NCI-H526 treated with DMSO at 0.1 percent for 48 hours (cell line): ENCODE measurements at places on chromosomes 5 and 9.
A peak's percentile ranks its signal among the peaks of the same experiment; 100 is the strongest.

- no peak for DNase-seq
These were observed 59.5 kb downstream of the ANKRD33B start for GRCh38 chr5:10623305-10623910.

DNA sequence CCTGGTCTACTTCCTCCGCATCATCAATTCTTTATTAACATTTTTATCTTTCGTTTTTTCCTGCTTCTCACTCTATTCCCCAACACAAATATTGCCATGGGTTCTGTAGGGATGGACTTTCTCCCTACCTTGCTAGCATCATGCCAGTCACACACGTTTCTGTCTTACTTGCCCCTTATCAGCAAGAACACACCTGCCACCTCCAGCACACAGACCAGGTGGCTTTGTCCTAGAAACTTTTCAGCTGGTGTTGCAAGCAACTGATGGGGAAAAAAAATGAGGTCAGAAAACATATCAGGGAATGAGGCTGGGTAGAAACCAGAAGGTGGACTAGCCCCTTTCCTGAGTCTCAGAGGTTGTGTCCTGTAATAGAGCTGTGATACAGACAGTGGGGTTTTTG lies 5.8 kb downstream of the SH3RF2 start:
- DNase-seq: no peak

DNA sequence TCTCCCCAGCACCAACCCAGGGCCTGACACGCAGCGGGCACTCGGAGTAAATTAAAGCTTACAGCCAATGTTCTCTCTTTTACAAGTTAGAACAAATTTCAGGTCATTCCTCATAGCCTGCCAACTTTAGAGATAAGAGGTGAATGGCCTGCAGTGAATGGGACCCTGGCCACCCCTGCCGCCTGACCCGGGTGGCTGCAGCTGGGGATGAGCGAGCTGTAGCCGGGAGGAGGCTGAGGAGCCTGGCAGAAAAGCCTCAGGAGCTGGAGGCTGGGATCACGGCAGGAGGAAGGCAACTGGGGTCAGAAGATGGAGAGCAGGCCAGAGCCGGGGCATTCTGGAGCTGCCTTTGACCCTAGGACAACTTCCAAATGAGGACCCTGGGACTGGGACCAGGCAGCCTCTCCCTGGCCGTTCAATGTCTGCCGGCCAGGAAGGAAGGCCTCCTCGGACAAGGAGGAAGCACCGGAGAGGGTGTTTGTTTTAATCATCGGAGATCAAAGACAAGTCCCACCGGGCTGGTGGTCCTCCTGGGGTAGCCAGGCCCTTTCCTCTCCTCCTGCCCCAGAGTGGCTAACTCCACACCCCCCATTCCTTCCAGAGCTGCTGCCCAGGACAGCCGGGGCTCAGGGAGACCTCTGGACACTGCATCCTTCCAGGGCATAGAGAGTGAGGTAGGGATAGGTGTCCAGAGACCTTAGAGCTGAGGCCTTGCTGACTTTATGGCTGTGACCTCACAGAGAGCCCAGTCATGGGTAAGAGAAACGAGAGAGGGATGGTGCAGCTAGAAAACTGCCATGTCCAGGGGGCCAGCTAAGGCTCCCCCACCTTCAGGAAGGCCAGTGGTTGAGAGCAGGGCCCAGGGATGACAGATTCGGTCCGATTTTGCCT lies 87.3 kb upstream of the LMX1B start:
- no peak for DNase-seq

DNA sequence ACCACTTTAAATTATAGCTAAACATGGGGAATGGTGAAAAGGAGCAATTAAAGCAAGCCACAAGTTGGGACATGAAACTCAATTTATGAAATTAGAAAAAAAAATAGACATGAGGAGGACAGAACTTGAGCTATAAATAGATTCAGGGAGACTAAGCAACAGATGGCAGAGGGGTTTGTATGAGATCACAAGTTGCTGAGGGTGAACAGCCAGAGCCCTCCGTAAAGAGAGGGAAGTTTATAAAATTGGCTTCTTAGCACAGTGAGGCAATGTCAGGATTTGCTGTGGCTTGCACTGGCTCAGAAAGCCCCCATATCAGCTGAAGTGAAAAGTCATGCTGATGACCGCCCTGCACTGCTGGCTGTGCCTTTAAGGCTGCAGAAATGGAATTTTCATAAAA lies 443.4 kb upstream of the CD180 start:
- no peak for DNase-seq

DNA sequence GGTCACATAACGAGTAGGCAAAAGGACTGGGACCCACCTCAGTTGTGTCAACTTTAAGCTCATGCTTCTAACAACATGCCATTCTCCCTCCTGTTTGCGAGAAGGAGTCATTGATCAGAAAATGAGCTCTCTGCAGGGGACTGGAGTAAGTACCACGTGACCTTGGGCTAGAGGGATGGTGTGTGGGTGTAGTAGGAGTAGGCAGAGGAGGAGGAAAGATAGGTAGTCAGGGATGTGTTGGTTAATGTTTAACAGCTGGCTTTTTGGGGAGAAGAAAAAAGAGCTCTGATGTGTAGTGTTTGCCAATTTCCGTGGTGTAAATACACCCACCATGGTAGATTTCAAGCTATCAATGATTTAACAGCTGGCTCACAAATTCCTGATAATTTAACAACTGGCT lies 160.3 kb upstream of the TBC1D2 start:
- DNase-seq: no peak

DNA sequence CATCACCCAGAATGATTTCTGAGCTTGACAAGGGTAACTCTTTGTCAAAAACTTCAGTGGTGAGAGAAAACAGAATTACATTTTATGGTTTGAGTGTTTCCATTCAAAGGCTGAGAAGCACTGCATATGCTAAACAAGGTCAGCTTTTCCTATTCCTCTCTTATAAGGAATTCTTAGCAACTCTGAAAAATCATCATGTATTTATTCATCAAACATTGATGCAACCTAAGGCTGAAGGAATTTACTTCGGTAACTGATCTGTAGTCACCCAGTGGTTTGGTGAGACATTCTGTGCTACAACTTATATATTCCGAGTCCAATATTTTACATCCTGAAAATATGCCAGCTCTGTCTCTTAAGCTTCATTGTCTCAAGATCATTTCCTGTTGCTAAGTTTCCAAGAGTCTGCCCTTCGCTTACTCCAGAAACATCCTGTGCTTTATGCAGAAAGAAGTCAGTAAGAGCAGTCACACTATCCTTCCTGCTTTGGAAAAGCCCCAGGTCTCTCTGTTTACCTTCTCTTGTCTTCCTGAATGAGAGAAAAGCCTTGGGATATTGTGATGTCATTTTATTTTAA lies 176.6 kb upstream of the TBCA start:
- no peak for DNase-seq

- DNase-seq: no peak
These were observed 83.5 kb downstream of the HTR1A start for GRCh38 chr5:63878788-63879187.

- DNase-seq: no peak
These were observed 30.9 kb downstream of the TNFSF8 start for GRCh38 chr9:114899461-114899860.

GRCh38 chr9:82606492-82607382 lies 456.2 kb downstream of the RASEF start:
- peak; percentile 33 for DNase-seq

GRCh38 chr5:79229357-79230174 lies 6.4 kb upstream of the JMY start:
- DNase-seq: no peak

GRCh38 chr5:147731431-147732290 lies 50.9 kb downstream of the JAKMIP2 start:
- DNase-seq: no peak

DNA sequence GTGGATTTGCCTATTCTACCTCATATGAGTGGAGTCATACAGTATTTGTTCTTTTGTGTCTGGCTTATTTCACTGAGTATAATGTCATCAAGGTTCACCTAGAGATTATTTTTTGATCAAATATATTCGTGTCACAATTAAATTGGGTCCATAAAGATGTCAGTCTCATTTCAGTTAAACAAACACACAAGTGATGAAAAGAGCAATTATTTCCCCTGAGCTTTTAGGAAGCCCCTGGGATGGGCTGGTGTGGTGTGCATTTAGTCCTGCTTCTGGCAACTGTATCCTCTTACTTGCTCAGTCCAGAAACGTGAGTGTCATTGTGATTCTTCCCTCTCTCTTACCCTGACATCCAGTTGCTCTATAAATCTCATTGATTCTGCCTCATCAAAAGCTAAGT lies 52.8 kb upstream of the CARTPT start:
- DNase-seq: no peak

DNA sequence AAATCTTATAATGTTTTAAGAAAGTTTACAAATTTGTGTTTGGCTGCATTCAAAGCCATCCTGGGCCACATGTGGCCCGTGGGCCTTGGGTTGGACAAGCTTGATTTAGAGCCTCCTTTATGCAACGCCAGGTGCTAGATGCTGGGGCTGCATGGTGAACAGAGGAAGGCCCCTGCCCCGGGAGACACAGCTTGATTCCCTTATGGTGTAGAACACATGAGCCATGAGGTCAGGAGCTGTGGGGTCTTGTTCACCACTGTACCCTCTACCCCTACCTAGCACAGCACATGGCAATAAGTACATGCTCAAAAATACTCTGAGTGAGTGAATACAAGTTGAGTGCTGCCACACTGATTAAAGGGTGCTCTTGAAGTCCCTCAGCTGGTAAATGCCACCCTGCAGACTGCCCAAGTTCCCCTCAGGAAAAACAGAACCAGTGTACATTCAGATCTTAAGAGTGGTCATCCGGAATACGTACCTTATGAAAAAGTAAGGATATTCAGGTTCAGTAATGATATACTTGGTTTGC lies 71.9 kb downstream of the ARRDC3 start:
- no peak for DNase-seq

DNA sequence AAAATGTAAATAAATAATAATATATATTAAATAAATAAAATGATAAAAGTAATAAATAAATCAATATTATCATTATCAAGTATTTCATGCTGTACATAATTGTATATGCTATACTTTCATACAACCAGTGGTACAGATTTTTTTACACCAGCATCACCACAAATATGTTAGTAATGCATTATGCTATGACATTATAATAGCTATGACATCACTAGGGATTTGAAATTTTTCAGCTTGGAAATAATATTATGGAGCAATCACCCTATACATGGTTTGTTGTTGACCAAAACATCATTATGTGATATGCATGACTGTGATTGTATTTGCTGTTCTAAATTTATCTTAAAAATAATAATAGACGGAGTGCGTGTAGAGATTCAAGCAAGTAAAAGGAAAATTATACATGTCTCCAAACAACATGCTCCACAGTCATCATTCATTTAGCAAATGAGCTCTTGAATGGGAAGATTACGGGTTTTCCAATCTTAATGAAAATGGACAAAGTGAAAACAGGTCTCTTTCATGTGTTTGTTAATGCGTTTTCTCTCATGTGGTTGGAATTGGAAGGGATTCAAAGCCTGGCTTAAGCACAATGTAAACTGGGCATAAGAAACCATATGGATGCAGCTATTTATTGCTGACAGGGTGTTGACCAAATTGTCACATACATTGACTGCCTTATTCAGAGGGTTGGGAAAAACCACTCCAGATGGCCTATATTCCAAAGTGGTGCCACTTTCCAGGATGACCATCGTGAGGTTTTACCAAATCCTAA lies 643.0 kb upstream of the RGMB start:
- no peak for DNase-seq

GRCh38 chr9:109604131-109604530 lies 106.0 kb upstream of the PTPN3 start:
- DNase-seq: no peak

- peak; percentile 13 for DNase-seq
These were observed at the start of gene FRMD3 for GRCh38 chr9:83538172-83538889. FRMD3 (minus strand) TSS chr9:83538401; CDS start chr9:83538231, 170 bp downstream.

DNA sequence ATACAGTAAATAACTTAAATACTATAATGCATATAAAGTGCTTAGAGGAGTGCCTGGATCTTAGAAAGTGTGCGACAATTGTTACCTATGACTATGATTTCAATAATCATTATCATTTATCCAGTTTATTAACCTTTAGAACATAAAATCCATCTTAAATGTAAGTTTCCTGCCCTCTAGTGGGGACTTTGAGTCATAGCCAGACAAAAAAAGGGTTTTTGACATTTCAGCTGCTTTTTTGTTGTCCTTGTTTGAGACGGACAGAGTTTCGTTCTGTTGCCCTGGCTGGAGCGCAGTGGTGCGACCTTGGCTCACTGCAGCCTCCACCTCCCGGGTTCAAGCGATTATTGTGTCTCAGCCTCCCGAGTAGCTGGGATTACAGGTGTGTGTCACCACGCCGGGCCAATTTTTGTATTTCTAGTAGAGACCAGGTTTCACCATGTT lies 9.7 kb upstream of the C9orf152 start:
- peak; percentile 3 for DNase-seq

DNA sequence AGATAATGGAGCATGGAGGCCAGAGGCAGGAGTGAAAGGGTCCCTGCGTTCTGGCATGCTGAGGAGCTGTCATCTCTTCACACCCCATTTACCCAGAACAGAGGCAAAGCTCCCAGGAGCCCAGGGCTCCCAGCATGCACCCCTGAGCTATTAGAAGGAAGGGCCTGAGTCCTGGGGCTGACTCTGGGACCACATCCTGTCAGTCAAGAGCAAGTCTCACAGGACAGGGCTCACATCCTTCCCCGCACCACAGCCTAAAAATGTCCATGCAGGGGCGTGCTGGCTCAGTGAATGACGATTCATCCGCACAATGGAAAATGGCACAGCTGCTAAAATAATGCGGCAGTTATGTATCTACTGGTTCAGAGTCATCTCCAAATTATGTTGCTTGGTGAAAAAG lies 31.4 kb downstream of the CAMK2A start:
- no peak for DNase-seq

DNA sequence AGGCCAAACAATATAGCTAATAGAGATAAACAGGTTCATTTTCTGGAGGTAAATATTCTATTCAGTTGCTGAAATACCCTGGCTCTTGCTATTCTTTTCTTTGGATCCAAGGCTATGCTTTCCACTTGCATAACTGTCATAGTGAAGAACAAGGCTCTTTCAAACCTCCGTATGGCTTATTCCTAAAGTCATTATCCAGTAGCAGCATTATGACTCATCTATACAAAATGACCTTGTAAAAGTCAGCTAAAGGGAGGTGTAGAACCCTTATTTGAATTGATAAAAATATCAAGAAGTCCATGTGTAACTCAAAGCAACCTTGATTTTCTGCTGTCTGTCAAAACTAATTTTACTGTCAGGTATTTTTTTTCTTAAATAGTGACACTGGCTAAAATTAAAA lies 447.8 kb downstream of the PLK2 start:
- DNase-seq: no peak

- DNase-seq: no peak
These were observed 132.1 kb upstream of the MTAP start for GRCh38 chr9:21670374-21670773.

- no peak for DNase-seq
These were observed 293.2 kb downstream of the CWC27 start for GRCh38 chr5:65061974-65062353.

GRCh38 chr5:83789371-83789770 lies 68.7 kb upstream of the HAPLN1 start:
- DNase-seq: no peak
